ENCODE measurements at places on chromosomes 11 and 22.

DNA sequence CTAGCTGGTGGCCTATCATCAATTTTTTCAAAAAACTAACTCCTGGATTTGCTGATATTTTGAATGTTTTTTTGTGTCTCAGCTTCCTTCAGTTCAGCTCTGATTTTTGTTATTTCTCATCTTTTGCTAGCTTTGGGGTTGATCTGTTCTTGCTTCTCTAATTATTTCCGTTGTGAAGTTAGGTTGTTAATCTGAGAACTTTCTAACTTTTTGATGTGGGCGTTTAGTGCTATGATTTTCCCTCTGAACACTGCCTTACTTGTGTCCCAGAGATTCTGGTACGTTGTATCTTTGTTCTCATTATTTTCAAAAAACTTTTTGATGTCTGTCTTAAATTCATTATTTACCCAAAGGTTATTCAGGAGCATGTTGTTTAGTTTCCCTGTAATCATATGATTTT is 19.1 kb downstream of the NARS2 start:
- DNase-seq, result no peak

GRCh38 chr11:127052404-127052803 is 51.8 kb upstream of the KIRREL3 start:
- DNase-seq, result no peak

DNA sequence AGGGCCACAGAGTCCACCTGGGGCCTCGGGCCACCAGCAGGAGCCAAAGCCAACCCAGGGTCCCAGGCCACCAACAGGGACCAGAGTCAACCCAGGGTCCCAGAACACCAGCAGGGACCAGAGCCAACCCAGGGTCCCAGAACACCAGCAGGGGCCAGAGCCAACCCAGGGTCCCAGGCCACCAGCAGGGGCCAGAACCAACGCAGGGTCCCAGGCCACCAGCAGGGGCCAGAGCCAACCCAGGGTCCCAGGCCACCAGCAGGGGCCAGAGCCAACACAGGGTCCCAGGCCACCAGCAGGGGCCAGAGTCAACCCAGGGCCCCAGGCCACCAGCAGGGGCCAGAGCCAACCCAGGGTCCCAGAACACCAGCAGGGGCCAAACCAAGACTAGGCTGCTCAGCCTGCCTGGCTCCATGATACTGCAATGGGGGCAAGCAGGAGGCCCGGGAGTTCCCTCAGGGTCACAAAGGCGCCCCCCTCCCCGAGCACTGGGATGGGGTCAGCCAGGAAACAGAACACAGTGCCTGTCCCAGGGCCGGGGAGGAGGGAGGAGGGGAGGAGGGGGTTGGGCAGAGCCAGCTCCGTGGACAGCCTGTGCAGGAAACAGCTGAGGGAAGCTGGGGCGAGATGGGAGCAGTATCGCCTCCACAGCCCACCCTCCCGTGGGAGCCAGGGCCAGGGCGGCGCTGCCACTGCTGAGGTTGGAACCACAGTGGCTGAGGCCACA is 62.0 kb upstream of the PRR5 start:
- DNase-seq, result no peak

- no peak for DNase-seq
Measured at GRCh38 chr11:23859087-23859486, 637.8 kb upstream of the LUZP2 start.

GRCh38 chr22:26725012-26725676 is 67.8 kb downstream of the MIAT start:
- no peak for DNase-seq

DNA sequence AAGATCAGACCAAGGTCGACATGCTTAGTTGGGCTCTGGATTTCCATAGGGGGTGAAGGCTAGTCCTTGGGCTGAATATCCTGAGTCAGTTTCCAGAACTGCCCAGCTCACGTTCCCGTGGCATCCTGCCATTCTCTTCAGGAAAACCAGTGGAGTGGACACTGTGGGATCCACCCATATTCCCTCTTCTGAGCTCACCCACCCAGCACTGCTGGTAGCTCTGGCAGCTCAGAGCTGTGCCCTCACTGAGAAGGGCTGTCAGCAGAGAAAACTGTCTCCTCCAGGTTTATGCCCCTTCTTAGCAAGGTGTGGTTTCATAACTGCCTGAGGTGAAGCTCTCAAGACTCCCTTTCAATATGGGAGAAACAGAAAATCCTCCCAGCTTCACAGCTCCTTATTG is 111.7 kb downstream of the GGTLC2 start:
- DNase-seq, result no peak

- DNase-seq, result no peak
Measured at GRCh38 chr22:32967386-32968101, 90.6 kb downstream of the SYN3 start.

- no peak for DNase-seq
Measured at GRCh38 chr11:91749251-91749650, 475.4 kb upstream of the FAT3 start.

DNA sequence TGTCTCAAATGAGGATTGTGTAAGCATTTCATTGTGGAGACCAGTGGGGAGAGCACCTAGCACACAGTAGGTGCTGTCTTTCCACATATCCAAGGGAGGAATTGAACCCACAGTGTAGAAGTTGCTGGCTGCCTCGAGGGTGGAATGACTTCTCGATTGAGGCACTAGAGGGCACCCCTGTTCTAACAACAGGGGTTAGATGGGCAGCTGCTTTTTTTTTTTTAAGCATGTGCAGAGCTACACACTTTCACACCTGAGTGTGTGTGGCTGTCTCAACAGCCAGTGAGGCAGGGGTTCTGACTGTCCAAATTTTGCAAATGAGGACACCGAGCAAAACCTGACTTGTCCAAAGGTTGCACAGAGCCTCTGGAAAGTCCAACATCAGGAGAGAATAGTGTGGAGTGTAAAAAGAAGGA is 118.2 kb upstream of the CRYBB3 start:
- DNase-seq, result peak; percentile 59

DNA sequence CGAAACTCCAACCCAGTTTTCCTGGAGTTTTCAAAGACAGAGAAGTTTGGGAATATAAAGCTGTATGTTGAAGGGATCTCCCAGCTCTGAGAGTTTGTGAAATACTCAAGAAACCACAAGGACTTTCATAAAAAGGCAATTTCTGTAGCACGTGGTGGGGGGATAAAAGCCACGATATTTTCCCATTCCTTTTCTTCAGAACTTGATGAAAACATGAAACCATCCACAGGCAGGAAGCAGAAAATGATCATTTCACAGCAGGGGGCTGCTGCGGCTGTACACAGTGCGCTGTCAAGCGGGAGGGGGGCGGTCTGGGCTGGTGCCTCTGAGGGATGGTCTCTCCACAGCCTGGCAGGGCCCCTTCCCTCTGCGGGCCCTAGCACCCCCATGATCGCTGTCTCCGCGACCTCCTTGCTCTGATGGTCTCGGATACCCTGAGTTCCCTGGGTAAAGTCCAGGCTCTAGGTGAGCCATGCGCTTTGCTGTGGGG is 423.2 kb downstream of the MN1 start:
- no peak for DNase-seq

DNA sequence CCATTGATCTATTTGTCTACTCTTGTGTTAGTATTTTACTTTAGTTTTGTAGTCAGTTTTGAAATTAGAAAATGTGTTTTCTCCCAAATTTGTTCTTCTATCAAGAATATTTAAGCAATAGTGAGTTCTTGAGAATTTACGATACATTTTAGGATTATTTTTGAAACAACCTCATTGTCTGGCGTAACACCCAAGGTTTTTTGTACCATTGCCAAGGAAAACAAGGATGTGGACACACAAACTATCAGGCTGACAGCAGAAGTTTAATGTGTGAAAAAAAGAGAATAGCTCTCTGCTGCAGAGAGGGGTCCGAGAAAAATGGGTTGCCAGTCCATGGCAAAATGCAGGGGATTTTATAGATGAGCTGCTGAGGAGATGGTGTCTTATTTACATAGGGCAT is 865.1 kb upstream of the CNTN5 start:
- no peak for DNase-seq

- no peak for DNase-seq
Measured at GRCh38 chr22:41132550-41132949, 40.2 kb downstream of the EP300 start.

GRCh38 chr11:76732643-76733042 is 50.5 kb upstream of the TSKU start:
- no peak for DNase-seq

GRCh38 chr11:10375280-10375971 is 70.6 kb downstream of the ADM start:
- no peak for DNase-seq

DNA sequence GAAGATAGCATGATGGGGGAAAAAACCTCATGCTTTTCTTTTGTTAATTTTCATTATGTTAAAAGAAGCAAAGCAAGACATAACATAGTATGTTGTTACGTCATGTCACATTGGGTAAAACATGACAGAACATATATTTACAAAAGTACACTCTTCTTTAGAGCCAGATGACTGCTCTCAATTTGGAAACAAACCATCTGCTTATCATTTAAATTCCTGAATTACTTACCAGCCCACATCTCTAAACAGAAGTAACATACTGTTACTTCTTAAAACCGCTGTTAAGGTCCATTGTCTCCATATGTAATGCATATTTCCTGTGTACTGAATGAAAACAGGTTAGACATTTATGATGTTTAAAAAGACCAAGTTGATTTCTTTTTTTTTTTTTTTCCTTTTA is 100.0 kb downstream of the TMEM135 start:
- no peak for DNase-seq

DNA sequence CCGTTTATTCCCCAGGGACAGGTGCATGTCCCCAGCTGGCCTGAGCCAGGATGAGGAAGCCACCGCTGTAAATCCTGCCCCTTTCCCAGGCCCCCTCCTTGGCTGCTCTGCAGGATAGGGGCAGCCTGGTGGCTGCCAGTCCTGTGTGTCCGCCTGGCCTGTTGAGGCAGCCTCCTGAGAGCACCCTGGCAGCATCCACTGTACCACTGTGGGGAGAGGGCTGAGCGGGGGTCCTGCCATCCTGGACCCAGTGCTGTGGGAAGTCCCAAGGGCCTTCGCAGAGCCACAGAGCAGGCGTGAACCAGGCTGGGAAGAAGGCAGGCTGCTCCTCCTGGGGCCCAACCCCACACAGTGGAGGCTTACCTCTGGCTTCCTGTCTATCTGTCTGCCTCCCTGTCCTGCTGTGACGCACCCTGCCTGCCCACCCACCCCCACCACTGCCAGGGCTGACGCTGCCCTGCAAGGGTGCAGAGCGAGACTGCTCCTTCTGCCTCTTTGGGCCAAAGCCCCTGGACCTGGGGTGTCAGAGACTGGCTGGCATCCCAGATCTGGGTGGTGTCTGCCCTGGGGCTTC is 8.4 kb downstream of the KCTD17 start:
- DNase-seq, result no peak

- DNase-seq, result no peak
Measured at GRCh38 chr22:32271389-32271788, 16.2 kb upstream of the SLC5A4 start.

DNA sequence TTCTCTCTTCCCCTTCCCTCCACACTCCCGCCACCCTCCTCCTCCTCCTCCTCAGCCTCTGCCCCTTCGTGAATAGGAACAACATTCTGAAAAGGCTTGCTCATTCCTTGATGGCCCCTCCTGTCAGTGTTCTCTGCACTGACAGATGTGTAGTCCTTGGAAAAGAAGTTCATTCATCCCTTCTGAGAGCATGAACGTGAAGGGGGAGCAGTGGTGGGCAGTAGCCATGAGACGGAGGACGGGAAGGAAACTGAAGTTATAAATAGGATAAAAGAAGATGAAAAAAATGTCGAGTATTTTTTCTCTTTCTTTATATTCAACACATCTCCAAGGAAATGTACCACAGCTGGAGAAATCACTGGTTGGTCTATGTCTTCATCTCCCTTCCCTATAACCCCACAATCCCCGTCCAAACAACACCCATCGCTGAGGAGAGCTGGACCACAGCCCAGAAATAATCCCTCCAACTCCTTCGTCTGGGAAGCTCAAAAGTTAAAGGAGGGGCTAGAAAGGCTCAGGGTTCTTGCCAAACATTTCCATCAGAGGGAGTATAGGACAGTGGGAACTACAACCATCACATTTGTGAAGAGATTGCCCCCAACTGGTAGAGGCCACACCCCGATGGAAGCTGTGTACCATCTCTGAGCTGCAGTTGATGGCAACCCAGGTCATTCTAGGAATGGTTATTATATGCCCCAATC is 33.5 kb downstream of the ETS1 start:
- no peak for DNase-seq

GRCh38 chr11:117818041-117818873 is 6.3 kb downstream of the FXYD2 start:
- peak; percentile 50 for DNase-seq

GRCh38 chr11:71384561-71384960 is 63.6 kb downstream of the DHCR7 start:
- no peak for DNase-seq

DNA sequence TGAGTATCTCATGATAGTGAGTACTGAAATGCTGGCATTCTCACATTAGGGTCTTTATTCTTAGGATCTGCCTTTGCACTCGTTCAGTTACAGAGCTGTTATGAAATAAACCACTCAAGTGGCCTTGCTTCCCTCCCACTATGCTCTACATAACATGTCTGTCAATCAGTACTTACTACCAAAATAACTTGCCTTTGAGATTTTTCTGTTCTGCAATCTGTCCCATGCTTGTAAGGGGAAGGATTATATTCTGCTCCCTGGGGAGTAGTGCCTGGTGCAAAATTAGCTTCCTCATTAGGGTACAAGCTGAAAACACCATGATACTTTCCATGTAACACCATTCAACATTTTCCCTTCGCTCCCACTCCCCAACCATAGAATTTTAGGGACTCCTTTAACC is 1.9 kb upstream of the GRAP2 start:
- DNase-seq, result no peak

DNA sequence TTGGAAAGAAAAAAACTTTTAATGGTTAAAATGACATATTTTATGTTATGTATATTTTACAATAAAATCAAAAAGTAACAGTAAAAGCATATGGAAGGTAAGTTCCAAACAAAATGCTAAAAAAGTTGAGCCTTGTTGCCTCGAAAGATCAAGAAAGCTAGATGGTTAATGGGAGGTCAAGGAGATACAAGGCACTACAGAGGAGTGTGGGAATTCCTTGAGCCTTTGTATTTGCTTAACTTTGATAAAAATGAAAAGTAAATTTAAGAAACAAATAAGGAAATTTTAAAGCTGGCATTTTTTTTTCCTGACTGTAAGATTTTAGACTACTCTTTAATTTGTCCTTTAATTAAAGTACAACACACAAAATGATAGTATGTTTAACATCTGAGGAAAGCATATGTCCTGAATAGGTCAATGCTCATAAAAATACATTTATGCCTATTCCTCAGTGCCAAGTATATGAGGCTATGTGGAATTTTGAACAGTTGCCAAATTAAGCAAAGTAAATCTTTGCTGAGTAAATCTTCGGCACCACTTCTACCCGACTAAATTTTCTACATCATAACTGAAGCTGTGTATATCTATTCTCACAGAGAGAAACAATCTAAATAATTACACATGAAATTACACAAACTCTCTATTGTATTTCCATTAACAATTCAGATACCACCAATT is 108.8 kb downstream of the TTC28 start:
- DNase-seq, result no peak

DNA sequence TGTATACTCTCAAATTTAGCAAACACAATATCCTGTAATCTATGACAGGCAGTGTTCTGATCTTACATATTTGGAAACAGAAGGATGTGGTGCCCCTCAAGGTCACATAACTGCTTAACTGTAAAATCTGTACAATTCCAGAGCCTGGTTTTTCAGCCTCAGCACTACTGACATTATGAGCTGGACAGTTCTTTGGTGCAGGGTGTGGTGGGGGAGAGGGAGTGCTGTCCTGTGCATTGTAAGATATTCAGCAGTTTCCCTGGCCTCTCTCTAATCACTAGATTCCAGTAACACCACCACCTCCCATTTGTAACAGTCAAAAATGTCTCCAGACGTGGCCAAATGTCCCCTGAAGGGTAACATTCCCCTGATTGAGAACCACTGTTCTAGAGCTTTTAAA is 1.8 kb upstream of the OR5B21 start:
- no peak for DNase-seq

Data from stimulated activated CD4-positive, alpha-beta T cell treated with anti-CD3 and anti-CD28 coated beads, Interleukin-4, amount 100 ng/mL, for 1 hour (primary cell).